RWPE1 (cell line): ENCODE measurements at places on chromosomes 5 and 9.

GRCh38 chr5:92552206-92553160, 1028.5 kb downstream of the NR2F1-AS1 start:
- DNase-seq: peak; percentile 67

- DNase-seq: no peak
These were observed 48.2 kb downstream of the TGFBI start for GRCh38 chr5:136076881-136077445.

GRCh38 chr9:79580055-79580454, 8.3 kb downstream of the TLE4 start:
- DNase-seq: no peak

- DNase-seq: no peak
These were observed 258.5 kb downstream of the AGTPBP1 start for GRCh38 chr9:85483208-85483607.

DNA sequence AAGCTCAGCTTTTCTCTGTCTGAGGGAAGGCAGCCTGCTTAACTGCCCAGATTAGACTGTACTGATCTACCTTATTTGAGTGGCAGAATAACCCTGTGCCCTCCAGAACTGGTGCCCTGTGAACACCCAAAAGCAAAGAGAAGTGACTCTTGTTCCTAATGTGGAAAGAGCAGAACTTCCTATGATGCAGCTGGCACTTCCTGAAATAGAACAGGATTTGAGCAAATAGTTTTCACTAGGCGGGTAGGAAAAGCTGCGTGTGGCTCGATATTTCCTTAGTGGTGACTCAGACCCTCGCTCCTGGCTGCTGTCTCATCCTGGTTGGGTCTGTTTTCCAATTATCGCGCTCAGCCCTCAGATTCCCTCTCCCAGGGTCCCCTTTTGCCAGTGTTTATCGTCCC, 89.9 kb downstream of the SH3TC2 start:
- peak; percentile 93 for DNase-seq
